ENCODE measurements at places on chromosomes 6 and 20.
A peak's percentile ranks its signal among the peaks of the same experiment; 100 is the strongest.

GRCh38 chr6:170506446-170506845 is 46.7 kb downstream of the PSMB1 start:
- no peak for DNase-seq

DNA sequence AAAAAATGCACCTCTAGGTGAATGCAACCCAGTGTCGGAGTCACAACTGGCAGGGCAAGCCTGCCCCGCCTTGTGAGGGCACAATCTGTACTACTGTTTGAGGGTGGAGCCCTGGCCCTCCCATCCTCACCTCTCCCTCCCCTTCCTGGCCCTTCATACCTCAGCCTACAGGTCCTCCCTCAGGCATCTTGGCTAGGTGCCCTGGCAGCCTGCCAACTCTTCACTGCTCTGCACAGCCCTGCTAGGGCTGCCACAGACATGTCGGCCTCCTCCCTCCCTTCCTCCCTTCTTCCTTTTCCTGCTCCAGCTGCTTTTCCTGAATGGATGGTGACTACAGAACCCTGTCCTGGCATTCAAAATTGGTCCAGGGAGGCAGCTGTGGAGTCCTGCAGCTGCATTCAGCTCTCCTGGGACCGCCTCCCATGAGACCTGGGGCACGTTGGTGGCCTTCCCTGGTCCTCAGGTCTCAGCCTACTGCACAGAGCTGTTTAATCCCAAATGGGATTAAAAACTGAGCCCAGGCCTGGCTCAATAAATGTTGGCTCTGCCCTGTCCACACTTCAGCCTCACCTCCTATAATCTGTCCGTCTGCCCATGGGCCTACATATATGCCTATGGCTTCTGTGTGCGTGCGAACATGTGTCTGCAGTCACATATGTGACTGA is 52.7 kb downstream of the CDH22 start:
- no peak for DNase-seq

- DNase-seq, result no peak
Measured at GRCh38 chr6:35356391-35356790, 14.0 kb downstream of the PPARD start.

GRCh38 chr6:72580281-72580940 is 41.5 kb upstream of the KCNQ5 start:
- DNase-seq, result no peak

- no peak for DNase-seq
Measured at GRCh38 chr6:83490217-83490807, 22.0 kb upstream of the PRSS35 start.

DNA sequence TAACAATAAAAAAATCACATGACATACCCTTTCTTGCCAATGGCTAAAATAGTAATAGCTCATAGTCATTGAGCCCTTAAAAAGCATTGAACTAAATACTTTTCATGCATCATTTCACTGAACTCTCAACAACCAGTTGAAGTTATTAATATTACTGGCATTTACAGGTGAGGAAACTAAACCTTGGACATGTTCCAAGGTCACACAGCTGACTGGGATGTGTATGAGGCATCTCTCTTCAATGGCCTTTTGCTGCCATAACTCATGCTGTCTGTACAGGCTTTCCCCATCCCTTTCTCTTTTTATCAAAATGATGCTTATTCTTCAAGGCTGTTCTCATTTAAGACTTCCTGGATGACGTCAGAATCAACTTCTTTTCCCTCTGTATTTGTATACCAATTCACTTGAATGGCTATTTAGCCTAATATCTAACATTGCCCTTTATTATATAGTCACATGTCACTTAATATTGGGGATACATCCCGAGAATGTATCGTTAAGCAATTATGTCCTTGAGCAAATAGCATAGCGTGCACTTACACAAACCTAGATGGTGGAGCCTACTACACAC is 476.4 kb downstream of the KIF16B start:
- no peak for DNase-seq

DNA sequence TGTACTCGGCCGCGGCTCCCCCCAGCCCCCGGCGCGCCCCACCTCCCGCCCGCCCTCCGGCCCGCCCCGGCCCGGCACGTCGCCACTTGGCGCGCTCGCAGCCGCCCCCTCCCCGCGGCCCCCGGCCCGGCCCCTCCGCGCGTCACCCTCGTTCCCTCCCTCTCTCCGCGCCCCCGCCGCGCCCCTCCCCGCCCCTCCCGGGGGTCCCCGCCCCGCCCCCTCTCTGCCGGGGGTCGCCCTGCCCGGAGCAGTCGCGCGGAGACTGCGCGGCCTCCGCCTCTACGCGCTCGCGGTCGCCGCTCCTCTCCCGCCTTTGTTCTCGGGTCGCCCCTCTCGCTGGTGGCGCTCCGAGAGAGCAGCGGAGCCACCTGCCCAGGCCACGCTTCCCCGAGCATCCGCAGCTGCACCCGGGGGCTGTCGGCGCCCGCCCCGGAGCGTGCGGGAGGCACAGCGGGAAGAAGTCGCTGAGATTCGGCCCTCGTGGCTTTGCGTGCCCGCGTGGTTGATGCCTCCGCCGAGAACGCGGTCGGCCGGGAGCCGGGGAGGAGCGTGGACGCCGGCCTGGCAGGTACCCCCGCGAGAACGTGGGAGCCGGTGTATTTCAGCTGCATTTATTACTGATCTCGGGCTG is at the start of gene PHF10:
Gene PHF10, minus strand, starts transcription at position 7 of the 631 bp plus-strand sequence. CDS start 569 bp downstream, outside the sequence.
- peak; percentile 51 for DNase-seq

GRCh38 chr6:87907521-87907920 is 140.1 kb upstream of the SPACA1 start:
- DNase-seq, result no peak

DNA sequence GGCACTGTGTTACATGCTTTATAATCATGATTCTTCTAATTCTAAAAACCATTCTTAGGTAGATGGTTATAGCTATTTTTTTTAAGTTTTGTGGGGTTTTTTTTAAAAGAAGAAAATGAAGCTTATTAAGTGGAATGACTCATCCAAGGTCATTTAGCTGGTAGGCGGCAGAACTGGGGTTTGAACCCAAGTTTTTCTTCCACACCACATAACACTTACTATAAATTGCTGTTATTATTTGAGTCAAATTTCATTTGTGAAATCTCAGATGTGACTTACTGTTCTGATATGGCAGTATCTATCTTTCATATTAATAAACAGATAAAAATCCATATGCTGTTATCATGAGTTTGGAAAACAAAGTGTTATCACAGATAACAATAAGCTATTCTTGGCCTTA is 10.4 kb upstream of the COL10A1 start:
- DNase-seq, result no peak

DNA sequence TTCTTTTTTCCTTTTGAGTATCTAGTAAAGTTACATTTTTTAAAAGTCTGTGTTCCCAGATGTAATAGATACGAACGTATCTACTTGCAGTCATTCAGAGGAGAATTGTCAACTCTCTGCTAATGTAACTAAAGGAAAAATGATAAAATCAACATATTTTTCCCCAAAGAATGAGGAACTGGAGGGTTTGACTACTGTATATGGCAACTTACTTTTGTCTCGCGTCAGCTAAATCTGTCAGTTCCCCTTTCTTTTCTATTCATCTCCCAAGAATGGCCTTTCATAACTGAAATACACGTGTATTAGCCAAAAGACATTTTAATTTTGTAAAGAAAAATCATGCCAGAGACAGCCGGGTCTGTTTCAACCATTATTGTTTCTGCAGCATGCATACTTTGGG is 5.4 kb downstream of the EYA2 start:
- DNase-seq, result no peak

DNA sequence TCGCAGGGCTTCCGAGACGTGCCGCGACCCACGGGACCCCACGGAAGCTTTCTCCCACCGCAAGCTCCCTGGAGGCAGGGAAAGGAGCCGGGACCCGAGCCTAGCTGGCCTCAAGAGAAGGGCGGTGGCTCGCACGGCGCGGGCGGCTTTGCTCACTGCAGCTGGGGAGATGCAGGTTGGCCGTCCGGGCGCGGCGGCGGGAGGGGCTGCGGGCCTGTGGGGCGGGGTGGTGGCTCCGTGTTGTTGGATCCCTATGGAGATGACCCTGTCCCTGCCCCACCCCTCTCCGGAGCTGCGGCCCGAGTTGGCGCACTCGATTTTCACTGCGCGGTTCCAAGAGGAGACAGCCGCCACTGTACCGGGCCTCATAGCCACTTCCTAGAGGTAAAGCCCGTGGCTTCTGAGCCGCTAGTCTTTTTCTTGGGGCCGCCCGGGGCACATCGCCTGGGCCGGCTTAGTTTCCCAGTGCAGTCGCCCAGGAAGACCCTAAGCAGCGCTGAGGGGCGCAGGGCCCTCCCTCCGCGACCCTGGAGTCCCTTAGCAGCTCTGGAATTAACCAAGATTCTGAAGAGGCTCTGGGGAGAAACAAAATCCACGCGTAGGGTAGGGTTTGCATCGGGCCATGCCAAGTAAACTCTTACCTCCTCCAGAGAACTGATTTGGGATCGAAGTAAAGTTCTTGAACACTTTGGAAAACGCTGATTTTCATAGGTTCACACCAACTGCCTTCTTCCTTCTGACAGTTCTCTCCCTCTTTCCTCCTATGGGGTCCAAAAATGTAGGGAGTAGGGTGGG is at the start of gene ECT2L:
Gene ECT2L, plus strand, starts transcription at position 279 of the 795 bp plus-strand sequence. CDS start 17,188 bp downstream, outside the sequence.
- no peak for DNase-seq

DNA sequence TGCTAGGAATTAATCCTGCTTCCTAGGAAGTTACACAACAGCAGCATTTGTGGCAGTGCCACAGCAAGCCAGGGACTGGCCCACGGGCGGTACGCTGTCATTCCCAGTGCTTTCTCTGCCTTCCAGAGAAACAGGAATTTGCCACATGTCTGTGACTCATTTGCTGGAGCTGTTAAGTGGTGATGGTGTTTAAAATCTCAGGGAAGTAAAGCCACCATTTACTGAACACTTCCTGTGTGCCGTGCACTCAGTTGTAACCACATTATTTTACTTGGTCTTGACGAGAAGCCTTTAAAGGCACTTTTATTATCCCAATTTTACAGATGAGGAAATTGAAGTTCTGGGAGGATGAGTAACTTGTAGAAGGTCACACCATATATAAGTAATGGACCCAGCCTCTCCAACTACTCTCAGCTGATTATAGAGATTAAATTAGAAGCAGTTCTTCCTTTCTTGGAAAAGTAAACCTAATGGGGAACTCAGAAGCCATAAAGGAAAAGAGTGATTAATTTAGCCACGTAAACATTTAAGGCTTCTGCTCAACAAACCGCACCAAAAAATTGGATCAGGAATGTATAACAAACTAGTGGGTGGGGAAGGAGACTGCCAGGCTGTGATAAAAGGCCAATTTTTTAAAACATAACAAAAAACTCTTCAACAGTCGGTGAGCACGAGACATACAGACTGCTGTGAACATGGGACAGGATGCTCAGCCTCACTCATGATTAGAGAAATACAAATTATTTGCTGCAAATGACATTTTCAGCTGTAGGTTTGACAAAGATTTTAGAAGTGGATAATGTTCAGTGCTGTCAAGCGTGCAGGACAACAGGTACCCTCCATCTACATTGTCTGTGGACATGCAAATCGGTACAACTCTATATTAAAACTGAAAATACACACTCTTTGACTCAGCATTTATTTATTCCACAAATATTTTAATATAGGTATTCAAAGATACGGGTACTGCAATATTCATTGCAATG is 311.2 kb downstream of the NRN1 start:
- DNase-seq, result no peak

DNA sequence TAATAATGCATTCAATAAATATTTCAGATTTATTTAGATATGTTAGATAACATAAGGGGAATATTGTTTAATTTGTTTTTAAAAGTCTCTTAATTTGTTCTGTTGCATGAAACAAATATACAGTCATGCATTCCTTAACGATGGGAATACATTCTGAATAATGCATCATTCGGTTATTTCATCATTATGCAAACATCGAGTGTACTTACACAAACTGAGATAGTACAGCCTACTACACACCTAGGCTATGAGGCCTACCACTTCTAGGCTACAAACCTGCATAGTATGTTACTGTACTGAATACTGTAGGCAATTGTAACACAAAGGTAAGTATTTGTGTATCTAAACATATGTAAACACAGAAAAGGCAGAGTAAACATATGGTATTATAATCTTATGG is 118.7 kb downstream of the EPHA7 start:
- no peak for DNase-seq

DNA sequence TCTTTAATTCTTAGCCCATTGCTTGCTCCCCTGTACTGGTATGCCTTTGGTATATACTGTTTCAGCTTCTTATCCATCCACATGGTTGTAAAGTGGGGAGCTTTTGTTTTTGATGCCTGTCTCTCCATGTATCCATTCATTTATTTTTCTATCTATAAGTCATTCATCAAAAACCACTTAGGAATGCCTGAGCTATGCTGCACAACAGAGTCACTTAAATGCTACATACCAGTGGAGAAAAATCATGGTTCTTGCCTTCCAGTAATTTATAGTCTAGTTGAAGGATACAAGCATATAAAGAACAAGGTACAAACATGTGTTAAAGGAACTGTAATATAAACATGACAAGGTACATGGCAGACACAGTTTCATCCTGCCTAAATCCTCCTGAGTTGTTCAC is 347.3 kb downstream of the NRN1 start:
- DNase-seq, result no peak

DNA sequence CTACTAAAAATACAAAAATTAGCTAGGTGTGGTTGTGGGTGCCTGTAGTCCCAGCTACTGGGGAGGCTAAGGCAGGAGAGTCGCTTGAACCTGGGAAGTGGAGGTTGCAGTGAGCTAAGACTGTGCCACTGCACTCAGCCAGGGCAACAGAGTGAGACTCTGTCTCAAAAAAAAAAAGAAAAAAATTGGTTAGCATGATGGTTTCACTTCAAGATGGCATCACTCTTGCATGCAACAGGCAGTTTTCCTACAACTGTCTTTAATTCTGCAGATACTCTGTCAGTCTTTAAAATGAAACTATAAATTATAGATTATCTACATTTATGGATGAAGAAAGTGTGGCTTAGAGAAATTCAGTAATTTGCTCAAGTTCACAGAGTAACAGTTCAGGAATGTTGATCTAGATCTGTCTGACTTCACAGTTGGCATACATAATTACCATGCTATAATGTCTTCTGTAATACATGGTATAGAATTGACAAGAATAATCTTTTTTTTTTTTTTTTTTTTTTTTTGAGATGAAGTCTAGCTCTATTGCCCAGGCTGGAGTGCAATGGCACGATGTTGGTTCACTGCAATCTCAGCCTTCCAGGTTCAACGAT is 27.0 kb downstream of the ITCH start:
- no peak for DNase-seq

GRCh38 chr20:19861147-19861759 is 103.2 kb downstream of the RIN2 start:
- no peak for DNase-seq

- DNase-seq, result no peak
Measured at GRCh38 chr6:83985715-83986114, 47.9 kb upstream of the MRAP2 start.

- no peak for DNase-seq
Measured at GRCh38 chr6:135600086-135600702, 102.7 kb upstream of the AHI1 start.

- DNase-seq, result no peak
Measured at GRCh38 chr6:110440026-110440425, 24.7 kb upstream of the DDO start.

- DNase-seq, result peak; percentile 21
Measured at GRCh38 chr6:111871207-111871606, 2.0 kb downstream of the FYN start.

GRCh38 chr20:51439160-51439689 is 103.3 kb downstream of the NFATC2 start:
- no peak for DNase-seq

Data from stimulated activated naive B cell treated with anti-CD40 and anti-IgM and Interleukin-4, amounts not matched to agents 10 μg/mL and 1 μg/mL and 100 μg/mL, for 72 hours (primary cell).